Cortex of kidney (tissue), 1 donor: ENCODE measurements at places on chromosomes 7 and 10.

DNA sequence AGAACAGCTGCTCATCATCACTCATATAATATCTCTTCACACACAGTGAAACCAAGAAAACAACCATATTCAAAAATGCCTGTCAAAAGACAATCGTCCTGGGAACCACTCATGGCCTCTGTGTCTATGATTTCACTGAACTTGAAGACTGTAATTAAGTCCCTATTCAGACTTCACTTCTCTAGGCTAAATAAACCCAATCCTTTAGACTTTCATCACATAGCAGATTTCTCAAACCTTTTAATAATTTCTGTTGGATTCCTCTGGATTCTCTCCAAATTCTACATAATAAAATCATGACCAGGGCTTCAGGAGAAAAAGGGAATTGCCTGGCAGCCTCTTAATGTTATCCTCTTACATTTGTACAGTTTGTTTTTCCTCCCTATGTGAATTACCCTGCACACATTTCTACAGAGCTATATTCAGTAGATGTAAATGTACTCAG lies 201.1 kb downstream of the LRRN3 start:
- DNase-seq: no peak

DNA sequence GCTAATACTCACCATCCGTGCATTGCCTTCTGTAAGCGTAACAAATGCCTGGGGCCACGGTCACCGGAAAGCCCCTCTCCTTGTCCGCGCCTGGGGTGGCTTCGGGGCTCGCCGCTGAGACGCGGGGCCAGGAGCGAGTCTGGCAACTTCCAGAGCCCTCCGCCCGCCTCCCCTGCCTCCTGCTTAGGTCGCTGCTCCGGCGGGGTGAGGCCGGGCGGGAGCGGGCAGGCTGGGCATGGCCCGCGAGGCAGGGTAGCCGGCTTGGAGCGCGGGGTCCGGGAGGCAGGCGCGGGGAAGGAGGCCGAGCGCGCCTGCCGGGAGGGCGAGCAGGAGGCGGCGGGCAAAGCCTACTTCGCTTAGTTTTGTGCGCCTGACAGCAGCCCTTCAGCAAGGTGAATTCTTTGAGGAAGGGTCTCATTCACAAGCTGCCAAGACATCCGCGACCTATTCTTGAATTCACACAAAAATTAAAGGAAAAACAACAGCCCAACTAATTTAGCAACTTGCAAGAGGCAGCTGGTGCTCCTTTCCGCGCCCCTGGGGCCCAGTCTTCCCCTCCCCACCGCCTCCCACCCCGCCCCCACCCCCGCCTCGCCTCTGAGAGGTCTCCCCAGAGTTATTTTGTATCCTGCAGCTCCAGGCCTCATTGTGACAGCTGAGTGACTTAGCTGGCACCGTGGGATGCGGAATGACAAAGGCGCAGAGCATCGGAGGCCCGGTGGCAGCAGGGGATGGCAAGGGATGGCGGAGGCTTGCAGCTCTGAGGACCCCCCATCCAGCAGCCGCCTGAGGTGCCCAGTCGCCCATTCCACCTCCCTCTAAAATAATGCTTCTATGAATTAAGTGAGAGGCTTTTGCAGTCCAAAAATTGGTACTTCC lies 12.8 kb upstream of the KAT6B start:
- no peak for DNase-seq

- DNase-seq: no peak
Measured at GRCh38 chr10:45427262-45427969, 53.4 kb downstream of the ALOX5 start.

DNA sequence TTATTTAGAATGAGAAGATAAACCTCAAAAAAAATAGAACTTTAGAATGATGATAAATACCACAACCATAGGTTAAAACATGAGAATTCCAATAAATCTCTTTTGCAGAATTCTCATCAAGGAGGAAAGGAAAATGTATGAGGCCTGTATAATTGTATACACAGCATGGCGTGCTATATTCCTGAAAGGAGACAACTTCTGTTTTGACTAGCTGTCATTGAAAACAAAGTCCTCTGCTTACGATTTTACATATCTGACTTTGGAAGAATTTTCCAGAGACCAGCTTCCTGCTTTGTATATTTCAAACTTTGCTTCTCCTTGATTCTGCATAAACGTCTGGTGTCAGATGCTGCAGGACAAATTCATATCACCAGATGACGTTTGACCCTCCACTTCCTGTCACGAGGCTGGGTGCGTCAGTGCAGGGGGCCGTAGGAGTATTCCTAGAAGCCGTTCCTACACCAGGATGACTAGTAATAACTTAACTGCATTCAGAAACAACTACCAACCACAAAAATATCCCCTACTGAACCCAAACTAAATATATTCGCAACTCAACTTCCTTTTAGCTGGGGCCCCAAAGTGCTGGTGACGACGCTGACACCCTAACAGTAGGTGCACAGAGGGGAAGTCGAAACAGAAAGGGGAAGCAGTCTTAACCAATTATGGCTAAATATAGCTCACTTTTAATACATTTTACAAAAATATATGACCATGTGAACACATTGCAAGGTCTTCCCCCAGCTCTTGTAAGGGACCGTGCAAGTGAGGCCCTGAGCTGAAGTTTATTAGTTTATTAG lies 178.6 kb upstream of the INHBA start:
- no peak for DNase-seq

DNA sequence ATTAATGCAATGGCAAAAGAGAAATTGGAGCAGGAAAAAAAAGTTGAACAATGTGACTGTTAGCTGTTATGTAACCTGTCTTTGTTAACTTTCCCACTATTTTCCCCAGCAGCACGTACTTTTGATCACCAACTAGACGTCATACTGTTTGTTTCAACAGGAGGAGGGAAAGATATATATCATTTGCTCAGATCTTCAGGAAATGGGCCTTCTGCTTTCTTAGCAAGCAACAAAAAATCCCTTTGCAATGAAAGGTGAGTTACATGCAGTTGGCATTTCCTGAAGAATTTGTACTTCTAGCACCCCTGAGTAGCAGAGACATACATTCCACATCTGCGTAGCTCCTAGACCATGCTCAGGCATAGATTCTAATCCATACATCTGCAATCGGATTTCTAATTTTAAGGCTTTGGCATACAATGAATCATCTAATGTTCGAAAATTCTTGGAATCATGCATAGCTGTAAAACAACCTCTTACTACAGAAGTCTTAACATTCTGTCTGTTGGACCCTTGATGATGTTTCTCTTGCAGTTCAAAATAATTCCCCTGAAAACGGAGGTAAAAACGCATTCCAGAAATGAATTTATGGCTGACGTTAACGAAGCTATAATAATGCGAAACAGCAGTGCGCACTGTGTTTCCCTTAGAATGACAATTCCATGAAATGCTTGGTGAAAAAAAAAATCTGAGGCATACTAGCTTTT lies 286.9 kb upstream of the MGMT start:
- no peak for DNase-seq

DNA sequence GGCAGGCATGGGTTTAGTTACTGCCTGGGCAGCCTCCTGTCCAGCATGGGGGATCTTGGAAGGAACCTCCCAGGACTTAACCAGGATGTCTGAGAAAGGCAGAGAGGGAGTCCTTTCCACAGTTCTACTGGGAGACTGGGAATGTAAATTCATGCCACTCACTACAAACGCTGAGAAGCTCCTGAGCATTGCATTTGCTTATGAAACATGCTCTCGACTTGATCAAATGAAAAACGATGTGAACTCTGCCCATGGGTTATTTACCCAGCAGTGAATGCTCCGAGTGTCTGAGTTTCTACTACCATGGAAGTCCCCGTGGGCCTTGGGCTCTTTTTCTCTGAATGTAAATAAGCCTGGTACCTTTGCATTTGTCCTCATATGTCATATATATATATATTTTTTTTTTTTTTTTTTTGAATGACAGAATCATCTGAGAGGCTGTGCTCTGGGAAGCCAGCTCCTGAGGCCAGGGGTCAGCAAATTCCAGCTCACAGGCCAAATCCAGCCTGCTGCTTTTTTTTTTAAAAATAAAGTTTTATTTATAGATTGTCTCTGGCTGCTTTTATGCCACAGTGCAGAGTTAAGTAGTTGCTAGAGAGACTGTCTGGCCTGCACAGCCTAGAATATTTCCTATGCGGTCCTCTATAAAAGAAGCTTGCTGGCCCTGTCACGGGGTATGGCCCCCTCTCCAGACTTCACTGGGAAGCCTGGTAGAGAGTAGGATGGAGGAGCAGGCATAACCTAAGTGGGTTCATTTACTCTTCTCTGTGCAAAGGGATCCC lies 21.4 kb upstream of the RAPGEF5 start:
- no peak for DNase-seq

GRCh38 chr7:135650831-135651573 lies 11.3 kb upstream of the STMP1 start:
- no peak for DNase-seq

- no peak for DNase-seq
Measured at GRCh38 chr7:23628370-23628769, 31.2 kb downstream of the CCDC126 start.

GRCh38 chr10:49643241-49644034 lies 29.6 kb downstream of the CHAT start:
- no peak for DNase-seq

- DNase-seq: no peak
Measured at GRCh38 chr7:149727899-149728476, 45.4 kb downstream of the ZNF467 start.

DNA sequence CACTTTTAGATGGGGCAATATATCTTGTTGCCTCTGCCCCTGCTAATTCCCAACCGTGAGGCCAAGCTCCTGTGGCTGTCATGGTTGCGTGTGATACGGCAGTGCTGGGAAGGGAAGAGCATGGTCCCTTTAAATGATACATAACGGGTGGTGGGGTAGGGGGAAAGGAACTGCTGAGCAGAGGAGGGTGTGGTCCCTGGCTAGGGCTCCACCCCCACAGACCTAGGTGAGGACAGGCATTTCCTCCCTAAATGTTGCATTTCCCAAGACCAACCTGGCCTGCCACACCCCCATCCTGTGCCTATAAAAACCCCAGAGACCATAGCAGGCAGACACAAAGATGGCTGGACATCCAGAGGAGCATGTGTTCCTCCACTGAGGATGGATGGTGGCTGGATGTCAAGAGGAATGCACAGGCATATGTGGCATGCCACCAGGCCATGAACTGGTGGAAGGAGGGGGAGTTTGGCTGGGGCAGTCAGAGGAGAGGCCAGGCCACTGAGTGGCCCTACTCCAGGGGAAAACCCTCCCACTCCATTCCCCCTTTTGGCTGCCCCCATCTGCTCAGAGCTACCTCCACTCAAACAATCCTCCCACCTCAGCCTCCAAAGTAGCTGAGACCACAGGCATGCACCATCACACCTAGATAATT lies 104.0 kb downstream of the PLXDC2 start:
- no peak for DNase-seq

DNA sequence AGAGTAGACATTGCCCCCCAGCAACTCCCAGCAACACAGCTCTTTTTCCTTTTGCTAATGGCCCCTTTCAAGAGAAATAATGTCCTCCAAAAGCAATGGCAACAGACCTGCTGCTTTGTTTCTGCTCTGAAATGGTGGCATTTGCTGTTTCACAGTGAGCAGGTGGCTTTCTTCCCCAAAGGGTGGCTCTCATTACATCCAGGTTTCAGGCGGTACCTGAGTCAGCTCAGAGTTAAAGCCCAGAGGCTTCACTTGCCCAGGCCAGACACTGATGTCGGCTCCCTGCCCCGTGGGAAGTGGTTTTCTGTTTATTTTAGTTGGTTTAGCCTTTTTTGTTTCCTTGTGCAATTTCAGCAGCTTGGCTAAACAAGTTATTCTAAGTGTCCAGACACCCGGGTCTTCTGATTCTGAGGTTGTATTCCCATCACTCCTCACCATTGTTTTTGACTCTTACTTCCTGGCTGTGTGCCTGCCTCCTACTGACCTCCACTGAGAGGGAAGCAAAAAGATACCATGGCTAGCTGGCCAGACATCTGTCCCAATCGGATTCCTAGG lies 7.8 kb upstream of the ATOH7 start:
- DNase-seq: no peak

- no peak for DNase-seq
Measured at GRCh38 chr10:91054325-91054724, 133.4 kb upstream of the ANKRD1 start.

DNA sequence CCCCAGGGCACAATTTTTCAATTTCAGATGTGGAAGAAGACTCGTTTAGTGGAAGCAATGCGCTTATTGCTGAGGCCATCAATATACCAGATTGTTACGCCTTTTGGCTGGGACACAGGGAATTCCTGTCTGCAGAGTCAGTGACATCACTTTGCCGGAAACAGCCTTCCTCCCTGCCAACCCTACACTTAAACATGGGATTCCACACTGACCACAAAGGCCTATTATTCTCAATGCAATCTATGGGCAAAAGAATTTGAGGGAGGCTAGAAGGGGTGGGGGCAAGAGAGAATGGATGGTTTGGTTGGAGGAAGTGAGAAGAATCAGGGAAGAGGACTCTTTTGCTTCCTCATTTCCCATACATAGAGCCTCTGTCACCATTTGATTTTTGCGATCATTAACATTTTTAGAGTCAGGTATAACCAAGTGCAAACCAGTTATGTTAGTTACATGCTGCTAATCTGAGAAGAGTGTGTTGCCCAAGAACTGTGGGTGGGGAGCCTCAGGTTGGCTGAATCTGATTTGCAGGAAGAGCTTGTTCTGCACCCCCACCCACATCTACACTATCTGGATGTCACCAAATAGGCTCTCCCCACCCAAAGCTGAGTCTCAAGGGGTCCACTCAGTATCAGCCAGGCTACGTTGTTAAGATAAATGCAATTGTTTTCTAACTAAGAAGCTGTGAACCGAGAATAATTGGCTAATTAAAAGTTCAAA lies 58.2 kb downstream of the ENTPD1 start:
- no peak for DNase-seq

- DNase-seq: no peak
Measured at GRCh38 chr7:44849259-44849884, 1.5 kb upstream of the H2AZ2 start.

GRCh38 chr7:3321206-3321605 lies 20.2 kb downstream of the SDK1 start:
- no peak for DNase-seq

GRCh38 chr7:70060298-70061068 lies 462.2 kb downstream of the AUTS2 start:
- no peak for DNase-seq

GRCh38 chr10:73076360-73077183 lies 20.1 kb downstream of the P4HA1 start:
- DNase-seq: no peak

DNA sequence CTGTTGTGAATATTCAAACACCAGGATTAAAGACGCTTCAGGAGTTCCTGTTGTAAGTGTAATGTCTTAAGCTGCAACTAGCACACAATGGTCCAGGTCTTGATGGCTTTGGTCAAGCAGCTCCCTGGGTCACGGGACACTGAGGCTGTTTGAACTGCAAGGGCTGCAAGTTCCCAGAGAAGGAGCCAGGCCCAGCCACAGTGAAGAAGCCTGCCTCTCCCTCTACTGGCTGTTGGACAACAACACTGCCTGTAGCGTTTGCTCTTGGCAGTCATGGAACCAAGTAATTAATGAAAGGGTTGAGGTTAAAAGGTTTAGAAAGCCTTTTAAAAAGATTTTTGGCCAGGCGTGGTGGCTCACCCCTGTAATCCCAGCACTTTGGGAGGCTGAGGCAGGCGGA lies 31.9 kb upstream of the GUSB start:
- DNase-seq: no peak

GRCh38 chr10:119818889-119819270 lies 53.8 kb downstream of the MCMBP start:
- DNase-seq: no peak
